Neural progenitor cell (in vitro differentiated cells): ENCODE measurements at places on chromosomes 12 and 14. TPM values are rescaled to one million over a fixed set of nuclear protein-coding genes. Genes with fewer than 3 reads are reported as not detected.

- H3K4me3 ChIP-seq = no peak overlapping the region
- no peak overlapping the region for H3K27ac ChIP-seq
- no peaks in the 10 kb centered on the region for H3K27me3 ChIP-seq
Measured at GRCh38 chr12:104486363-104486750, 29.6 kb downstream of the CHST11 start.

GRCh38 chr12:100858656-100859055 lies 64.1 kb downstream of the ANO4 start:
- H3K27me3 ChIP-seq = no peaks in the 10 kb centered on the region
- H3K4me1 ChIP-seq = no peaks in the 10 kb centered on the region
- no peaks in the 10 kb centered on the region for H3K36me3 ChIP-seq
- no peak overlapping the region for H3K4me3 ChIP-seq
- no peak for DNase-seq

GRCh38 chr14:93956514-93957332 lies 19.6 kb downstream of the ASB2 start:
- no peak for DNase-seq
- H3K27me3 ChIP-seq = no peaks in the 10 kb centered on the region
- no peaks in the 10 kb centered on the region for H3K36me3 ChIP-seq
- peaks cover 6% of the 10 kb centered on the region for H3K4me1 ChIP-seq
- no peak overlapping the region for H3K27ac ChIP-seq
- no peak overlapping the region for H3K4me3 ChIP-seq

DNA sequence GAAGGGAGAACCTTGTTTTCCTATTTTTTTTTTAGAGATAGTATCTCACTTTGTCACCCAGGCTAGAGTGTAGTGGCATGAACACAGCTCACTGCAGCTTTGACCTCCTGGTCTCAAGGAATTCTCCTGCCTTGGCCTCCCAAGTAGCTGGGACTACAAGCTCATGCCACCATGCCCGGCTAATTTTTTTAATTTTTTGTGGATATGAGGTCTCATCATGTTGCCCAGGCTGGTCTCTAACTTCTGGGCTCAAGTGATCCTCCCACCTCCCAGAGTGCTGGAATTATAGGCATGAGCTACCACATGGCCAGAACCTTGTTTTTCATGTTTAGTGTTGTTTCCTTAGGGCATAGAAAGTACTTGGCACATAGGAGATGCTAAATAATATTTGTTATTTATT lies 13.5 kb downstream of the MANSC1 start:
- H3K27me3 ChIP-seq = no peaks in the 10 kb centered on the region
- H3K36me3 ChIP-seq = no peaks in the 10 kb centered on the region
- H3K4me3 ChIP-seq = no peak overlapping the region
- DNase-seq = no peak
- no peak overlapping the region for H3K27ac ChIP-seq

SLC4A8 gene
- 10.1 and 132 TPM in 2 replicates for total RNA-seq

DNA sequence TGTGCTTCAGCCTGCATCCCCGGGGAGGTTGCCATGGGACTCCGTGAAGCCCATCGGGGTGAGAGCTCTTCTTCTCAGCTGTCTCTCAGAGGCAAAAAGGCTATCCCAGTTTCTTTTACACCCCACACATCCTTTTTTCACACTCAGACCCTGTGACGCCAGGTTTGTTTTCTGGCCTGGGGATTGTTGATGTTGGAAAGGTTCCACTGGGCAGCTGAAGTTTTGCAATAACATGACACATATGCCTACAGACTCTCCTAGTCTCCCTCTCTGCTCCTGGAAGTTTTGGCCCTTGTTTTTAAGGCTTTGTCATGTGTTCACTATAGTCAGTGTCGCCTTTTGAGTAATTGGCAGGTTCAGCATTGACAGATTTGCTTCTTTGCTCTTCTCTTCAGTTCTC lies 118.6 kb downstream of the SMOC1 start:
- no peak overlapping the region for H3K4me3 ChIP-seq
- no peak overlapping the region for H3K27ac ChIP-seq
- no peaks in the 10 kb centered on the region for H3K4me1 ChIP-seq
- no peaks in the 10 kb centered on the region for H3K27me3 ChIP-seq
- no peak for DNase-seq

GRCh38 chr12:22588817-22589216 lies 36.2 kb upstream of the ETNK1 start:
- H3K4me3 ChIP-seq = no peak overlapping the region
- H3K27ac ChIP-seq = no peak overlapping the region
- no peaks in the 10 kb centered on the region for H3K4me1 ChIP-seq
- no peaks in the 10 kb centered on the region for H3K27me3 ChIP-seq

- no peaks in the 10 kb centered on the region for H3K36me3 ChIP-seq
- H3K27me3 ChIP-seq = no peaks in the 10 kb centered on the region
- H3K4me3 ChIP-seq = no peak overlapping the region
- H3K4me1 ChIP-seq = no peaks in the 10 kb centered on the region
Measured at GRCh38 chr14:74697543-74697942, 15.3 kb downstream of the AREL1 start.

DNA sequence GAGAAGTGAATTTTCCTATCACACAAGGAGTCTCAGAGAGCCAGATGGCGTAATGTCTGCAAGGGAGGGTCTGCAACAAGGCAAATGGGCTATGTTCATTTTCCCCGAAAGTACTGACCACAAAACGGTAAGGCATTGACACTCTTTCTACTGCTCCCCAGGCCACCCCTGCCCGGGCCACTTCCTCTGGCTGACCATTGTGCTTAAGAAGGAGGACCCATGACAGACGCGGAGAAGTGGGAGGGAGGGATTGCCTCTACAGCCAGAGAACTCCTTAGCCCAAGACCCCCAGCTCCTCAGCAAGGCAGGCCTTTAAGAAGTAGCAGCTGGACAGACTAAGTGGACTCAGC lies 1.2 kb downstream of the NCKAP5L start:
- H3K36me3 ChIP-seq = no peaks in the 10 kb centered on the region
- peak overlapping the region; percentile 84 for H3K4me3 ChIP-seq
- H3K27ac ChIP-seq = no peak overlapping the region
- DNase-seq = no peak
- H3K4me1 ChIP-seq = peaks cover 30% of the 10 kb centered on the region
- H3K27me3 ChIP-seq = no peaks in the 10 kb centered on the region

ABCD2 gene
- 0.04 TPM in 1 of 2 replicates, not detected in the other for total RNA-seq

DNA sequence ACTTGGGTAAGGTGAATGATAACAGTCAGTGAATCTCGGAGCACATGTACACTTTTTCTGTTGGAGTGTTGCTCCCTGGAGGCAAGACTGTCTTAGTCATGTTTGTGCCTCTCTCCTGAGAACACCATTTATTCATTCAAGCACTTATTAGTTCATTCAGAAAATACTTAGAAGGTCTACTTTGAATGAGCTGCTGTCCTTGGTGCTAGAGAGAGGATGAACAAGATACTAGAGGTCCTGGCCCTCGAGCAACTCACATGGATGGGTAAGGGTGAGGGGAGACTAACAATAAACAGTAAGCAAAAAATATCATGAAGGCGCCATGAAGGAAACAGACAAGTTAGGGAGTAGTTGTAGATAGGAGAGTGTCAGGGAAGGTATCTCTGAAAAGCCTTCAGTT lies 17.1 kb upstream of the SAMD4A start:
- no peaks in the 10 kb centered on the region for H3K36me3 ChIP-seq
- no peak overlapping the region for H3K27ac ChIP-seq
- H3K4me1 ChIP-seq = no peaks in the 10 kb centered on the region
- H3K4me3 ChIP-seq = no peak overlapping the region

KLRF1 gene
- total RNA-seq = not detected in 2 replicates

- no peaks in the 10 kb centered on the region for H3K4me1 ChIP-seq
- H3K4me3 ChIP-seq = no peak overlapping the region
- H3K27me3 ChIP-seq = no peaks in the 10 kb centered on the region
- H3K36me3 ChIP-seq = no peaks in the 10 kb centered on the region
- DNase-seq = no peak
- no peak overlapping the region for H3K27ac ChIP-seq
Measured at GRCh38 chr12:62827042-62827441, 107.9 kb downstream of the PPM1H start.

ABHD12B gene
- total RNA-seq = not detected in 2 replicates

DNA sequence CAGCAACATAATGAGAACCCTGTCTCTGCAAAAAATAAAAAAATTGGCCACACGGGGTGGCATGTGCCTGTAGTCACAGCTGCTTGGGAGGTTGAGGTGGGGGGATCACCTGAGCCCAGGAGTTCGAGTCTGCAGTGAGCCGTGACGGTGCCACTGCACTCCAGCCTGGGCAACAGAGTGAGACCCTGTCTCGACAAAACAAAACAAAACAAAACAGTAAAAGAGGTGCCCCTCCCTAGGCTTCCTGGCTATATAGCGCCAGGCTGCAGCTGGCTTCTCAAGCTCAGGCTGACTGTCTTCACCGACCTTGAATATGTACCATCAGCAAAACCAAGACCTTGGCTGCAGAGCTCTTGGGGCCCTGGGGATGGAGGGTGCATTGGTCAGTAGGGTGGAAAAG lies 29.4 kb downstream of the TSPAN9 start:
- DNase-seq = no peak
- no peaks in the 10 kb centered on the region for H3K36me3 ChIP-seq
- H3K4me1 ChIP-seq = peaks cover 29% of the 10 kb centered on the region
- H3K27me3 ChIP-seq = no peaks in the 10 kb centered on the region
- no peak overlapping the region for H3K27ac ChIP-seq

DNA sequence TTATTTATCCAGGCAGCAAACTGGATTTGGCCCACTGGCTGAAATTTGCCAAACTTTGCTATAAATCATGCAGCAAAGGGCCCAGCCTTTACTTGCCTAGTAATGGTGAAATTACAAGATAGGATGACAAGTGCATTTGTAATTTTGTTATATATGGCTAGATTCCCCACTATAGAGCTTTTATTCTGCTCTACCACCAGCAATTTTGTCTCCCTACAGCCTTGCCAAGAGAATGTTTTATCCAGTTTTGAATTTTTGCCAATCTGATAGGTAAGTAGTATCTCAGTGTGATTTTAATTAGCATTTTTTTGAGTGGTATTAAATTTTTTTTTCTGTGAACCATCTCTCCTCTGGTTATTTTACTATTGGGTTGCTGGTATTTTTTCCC lies 161.6 kb downstream of the SLC41A2 start:
- no peak overlapping the region for H3K27ac ChIP-seq
- H3K27me3 ChIP-seq = no peaks in the 10 kb centered on the region
- no peak for DNase-seq
- H3K4me3 ChIP-seq = no peak overlapping the region

DNA sequence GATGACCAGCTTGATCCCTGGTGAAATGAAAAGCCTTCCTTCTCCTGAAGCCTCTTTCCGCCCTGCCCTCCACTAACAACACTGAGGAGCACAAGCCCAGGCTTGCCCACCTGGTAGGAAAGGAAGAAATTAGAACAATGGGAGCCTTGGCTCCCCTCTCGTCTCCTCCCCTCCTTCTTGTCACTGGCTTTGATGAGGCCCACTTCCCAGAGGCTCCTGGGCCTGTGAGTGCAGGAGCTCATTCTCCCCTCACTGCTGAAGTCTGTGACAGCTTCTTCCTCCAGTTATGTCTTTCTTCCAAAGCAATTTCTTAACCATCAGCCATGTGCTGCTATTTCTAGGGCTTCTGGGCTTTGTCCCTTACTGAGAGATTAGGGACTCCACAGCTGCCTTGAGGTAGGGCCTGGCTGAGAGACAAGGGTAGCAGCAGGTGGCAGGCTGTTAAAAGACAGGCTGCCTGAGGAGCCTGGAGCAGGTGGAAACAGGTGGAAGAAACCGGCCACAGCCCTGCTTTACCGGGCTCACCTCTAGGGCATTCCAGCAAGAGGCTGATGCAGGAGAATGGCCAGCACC lies 53.6 kb upstream of the SRSF5 start:
- peak overlapping the region; percentile 91 for H3K27ac ChIP-seq
- no peaks in the 10 kb centered on the region for H3K36me3 ChIP-seq
- no peak overlapping the region for H3K4me3 ChIP-seq
- DNase-seq = peak; percentile 75
- no peaks in the 10 kb centered on the region for H3K27me3 ChIP-seq

GRCh38 chr12:59182191-59182590 lies 261.9 kb upstream of the LRIG3 start:
- no peak for DNase-seq
- H3K4me1 ChIP-seq = no peaks in the 10 kb centered on the region
- no peak overlapping the region for H3K4me3 ChIP-seq
- H3K36me3 ChIP-seq = no peaks in the 10 kb centered on the region
- no peak overlapping the region for H3K27ac ChIP-seq

GRCh38 chr12:96034621-96035282 lies 635 bp downstream of the LTA4H start:
- H3K36me3 ChIP-seq = no peaks in the 10 kb centered on the region
- H3K4me3 ChIP-seq = peak overlapping the region; percentile 86
- H3K27me3 ChIP-seq = no peaks in the 10 kb centered on the region
- DNase-seq = peak; percentile 60
- peak overlapping the region; percentile 22 for H3K27ac ChIP-seq

DNA sequence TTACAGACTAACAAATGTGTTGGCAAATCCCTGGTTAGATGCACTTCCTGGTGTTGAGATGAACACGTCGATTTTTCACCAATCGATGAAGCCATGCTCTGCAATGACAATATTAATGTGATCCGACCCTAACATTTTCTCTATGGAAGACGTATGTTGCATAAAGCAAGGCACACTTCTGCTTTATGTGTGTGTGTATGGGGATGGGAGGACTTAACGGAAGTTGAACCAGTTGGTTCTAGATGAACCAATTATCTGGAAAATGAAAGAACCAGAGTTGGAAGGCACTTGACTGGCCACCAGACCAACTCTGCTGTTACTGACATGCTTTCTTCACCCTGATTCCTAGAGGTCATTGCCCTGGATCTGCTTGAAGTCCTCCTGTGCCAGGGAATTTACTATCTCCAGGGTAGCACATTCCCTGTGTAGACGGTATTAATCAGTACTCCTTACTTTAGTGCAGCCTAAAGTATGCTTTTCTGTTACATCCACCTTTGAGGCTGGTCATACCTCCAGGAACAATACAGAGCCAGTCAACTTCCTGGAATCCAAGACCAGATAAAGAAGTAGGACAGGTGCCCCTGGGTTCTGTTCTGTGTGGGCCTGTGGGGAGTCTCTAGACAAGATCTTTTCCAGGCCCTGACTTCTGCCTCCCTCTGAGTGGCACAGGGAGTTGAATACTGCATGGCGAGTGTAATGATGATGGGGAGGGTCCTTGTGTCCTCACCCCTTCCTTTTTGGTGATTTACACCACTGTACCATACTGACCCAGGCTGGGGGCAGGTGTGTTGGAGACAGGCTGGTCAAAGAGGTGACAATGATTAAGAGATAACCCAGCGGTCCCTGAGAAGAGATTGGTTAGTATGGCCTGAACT lies 4.1 kb downstream of the SDR39U1 start:
- no peak overlapping the region for H3K4me3 ChIP-seq
- no peak for DNase-seq
- no peaks in the 10 kb centered on the region for H3K27me3 ChIP-seq
- no peaks in the 10 kb centered on the region for H3K36me3 ChIP-seq

DNA sequence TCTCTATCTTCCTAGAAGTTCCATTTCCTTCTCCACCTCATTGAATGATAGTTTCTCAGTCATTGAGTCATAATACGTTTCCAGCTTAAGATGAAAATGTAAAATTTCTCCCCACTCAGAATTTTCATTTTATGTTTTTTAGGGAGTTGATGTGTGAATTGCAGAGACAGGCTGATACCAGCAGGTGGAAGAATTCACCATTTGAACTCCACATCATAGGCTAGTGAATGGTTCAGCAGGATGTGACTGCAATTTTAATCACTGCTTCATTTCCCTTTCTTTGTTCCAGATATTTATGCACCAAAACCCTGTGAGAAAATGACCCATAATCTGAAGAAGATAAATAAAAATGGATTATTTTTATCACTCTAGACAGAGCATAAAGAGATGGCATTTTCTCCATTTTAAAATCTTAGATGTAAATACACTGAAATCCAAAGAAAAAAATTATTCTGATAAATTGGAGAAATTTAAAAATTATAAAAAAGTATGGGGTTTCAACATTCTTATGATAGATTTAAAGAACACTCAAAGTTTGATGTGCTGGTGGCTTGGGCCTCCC lies 10.6 kb upstream of the PYGL start:
- no peaks in the 10 kb centered on the region for H3K27me3 ChIP-seq
- H3K4me3 ChIP-seq = no peak overlapping the region
- H3K4me1 ChIP-seq = no peaks in the 10 kb centered on the region

- DNase-seq = no peak
- no peaks in the 10 kb centered on the region for H3K36me3 ChIP-seq
Measured at GRCh38 chr12:91651728-91652127, 469.1 kb upstream of the DCN start.
